Stimulated activated CD4-positive, alpha-beta T cell treated with anti-CD3 and anti-CD28 coated beads, Interleukin-1b, Interleukin-23, amount 100 ng/mL, for 24 hours (primary cell): ENCODE measurements at places on chromosomes 4 and X.

DNA sequence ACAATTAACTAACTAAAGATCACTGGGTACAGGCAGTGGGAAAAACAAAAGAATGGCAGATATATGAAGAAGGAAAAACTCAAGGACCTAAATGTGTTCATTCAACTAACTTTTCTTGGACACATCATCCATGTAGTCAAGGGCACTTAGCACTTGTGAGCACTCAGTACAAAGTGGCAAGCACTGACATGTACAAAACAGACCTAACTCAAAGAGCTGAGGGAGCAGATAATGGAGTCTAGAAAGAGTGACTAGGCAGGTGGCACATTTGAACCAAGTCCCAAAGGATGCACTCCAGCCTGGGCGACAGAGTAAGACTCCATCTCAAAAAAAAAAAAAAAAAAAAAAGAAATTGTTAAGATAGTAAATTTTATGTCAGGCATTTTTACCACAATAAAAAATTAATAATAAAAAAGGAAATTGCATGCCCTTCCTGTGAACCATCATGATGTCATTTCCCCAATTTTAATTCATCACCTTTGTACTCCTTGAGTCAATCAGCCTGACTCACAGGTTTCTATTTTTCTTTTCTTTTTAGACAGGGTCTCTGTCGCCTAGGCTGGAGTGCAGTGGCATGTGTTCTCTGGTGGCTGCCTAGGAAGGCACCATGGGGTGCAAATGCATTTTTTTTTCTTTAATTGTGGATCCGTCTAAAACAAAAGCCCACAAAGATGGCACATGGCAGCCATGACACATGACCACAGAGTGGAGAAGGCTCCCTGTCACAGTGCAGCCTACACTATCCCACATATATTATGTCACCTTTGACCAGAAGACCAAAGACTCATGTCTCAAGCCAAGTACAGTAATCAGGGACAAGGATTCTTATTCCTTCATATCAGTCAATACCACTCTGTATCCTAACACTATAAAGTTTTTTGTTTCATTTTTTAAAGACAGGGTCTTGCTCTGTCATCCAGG lies 91.9 kb downstream of the CHST7 start:
- DNase-seq = no peak

DNA sequence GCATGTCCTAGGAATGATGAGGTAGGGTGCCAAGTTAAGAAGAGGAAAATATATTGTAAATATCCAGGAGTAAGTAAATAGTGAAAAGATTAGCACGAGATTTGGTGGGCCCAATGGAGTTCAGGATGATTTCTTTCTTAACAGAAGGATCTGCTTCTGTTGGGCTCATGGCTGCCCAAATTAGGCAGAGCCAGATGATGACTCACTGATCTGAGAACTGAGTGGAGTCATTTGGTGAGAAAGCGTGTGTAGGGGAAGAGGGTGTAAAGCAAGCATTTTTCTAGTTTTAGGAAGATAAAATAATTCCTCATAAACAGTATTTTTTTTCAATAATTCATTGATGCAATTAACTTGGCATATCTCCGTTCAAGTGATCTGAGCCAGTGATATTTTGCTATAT lies 1.6 kb downstream of the TBX22 start:
- no peak for DNase-seq

GRCh38 chr4:16125571-16126445 lies 42.0 kb upstream of the PROM1 start:
- no peak for DNase-seq

- DNase-seq = no peak
Observed at GRCh38 chr4:99076292-99076976, 12.2 kb downstream of the ADH5 start.

- no peak for DNase-seq
Observed at GRCh38 chr4:155419266-155419665, 42.5 kb upstream of the MAP9 start.

- no peak for DNase-seq
Observed at GRCh38 chr4:6901669-6902317, 7.8 kb upstream of the TBC1D14 start.

- DNase-seq = peak; percentile 67
Observed at GRCh38 chr4:108166441-108167315, 2.1 kb downstream of the LEF1 start.

- no peak for DNase-seq
Observed at GRCh38 chrX:153968754-153969124, 2.9 kb downstream of the HCFC1 start.

GRCh38 chr4:25043548-25043947 lies 12.8 kb upstream of the LGI2 start:
- DNase-seq = no peak

DNA sequence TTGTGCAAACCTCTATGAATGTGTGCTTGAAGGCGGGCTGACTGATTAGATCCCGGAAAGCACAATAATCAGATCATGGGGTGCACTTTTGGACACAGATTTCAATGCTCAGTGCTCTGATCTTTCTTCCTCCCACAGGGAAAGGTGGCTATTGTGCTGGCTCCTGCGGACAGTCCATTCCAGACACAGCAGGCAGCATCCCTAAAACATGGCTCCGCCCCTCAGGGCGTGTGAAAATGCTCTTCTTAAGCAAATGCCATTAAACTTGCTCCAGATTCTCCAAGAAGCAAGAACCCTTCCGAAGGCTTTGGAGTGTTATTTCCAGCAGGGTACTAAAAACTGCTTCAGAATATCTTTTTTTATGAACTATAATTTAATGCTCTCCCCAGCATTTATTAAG lies 100.0 kb downstream of the SLC2A9 start:
- no peak for DNase-seq

- DNase-seq = no peak
Observed at GRCh38 chr4:17869327-17869726, 58.5 kb downstream of the NCAPG start.

DNA sequence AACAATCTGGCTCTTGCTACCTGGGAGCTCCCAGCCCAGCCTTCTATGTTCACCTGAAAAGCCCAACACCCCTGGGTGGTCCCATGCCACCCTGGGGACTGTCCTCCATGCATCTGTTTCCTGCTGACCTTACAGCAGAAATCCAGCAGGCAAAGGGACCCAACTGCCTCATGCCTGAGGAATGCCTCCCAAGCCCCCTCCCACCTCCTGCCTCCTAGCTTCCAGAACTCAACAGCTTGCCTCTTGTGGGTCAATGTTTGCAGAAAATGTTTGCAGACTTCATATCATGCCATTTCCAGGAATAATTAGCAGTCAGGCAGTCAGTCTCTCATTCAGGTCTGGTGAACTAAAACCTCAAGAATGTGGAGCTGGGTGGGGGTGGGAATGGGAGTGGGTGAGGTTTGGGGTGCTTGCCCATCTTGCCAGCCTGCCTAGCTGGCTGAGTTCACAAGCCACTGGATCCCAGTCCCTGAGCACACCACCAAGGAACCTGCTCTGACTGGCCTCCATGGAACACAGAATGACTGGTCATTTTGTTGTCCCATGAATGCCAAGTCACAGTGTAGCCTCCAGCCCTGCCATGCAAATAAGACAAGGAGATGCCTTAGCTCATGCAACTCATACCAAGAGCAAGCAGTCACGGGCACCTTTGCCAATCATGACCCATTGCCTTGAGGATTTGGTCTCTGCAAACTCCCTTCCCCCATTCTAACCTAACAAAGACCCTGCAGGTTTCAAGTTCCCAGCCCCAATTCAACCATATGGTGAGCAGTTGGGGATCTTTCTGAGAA lies 12.1 kb upstream of the PLAC1 start:
- DNase-seq = no peak

- no peak for DNase-seq
Observed at GRCh38 chr4:119659576-119659975, 31.0 kb upstream of the PDE5A start.

GRCh38 chr4:110472583-110473329 lies 3.2 kb upstream of the ENPEP start:
- DNase-seq = no peak

- DNase-seq = no peak
Observed at GRCh38 chr4:70399319-70399718, 1.6 kb downstream of the OPRPN start.

GRCh38 chrX:12843668-12844279 lies 23.1 kb upstream of the TLR7 start:
- no peak for DNase-seq

GRCh38 chr4:182203872-182204411 lies 39.3 kb upstream of the TENM3 start:
- no peak for DNase-seq

- no peak for DNase-seq
Observed at GRCh38 chr4:150625033-150625432, 43.1 kb downstream of the MAB21L2 start.

GRCh38 chr4:11814758-11815157 lies 386.1 kb upstream of the HS3ST1 start:
- DNase-seq = no peak

- no peak for DNase-seq
Observed at GRCh38 chr4:176817204-176817603, 24.5 kb upstream of the VEGFC start.

- DNase-seq = no peak
Observed at GRCh38 chr4:147991543-147992283, 259.8 kb downstream of the ARHGAP10 start.

DNA sequence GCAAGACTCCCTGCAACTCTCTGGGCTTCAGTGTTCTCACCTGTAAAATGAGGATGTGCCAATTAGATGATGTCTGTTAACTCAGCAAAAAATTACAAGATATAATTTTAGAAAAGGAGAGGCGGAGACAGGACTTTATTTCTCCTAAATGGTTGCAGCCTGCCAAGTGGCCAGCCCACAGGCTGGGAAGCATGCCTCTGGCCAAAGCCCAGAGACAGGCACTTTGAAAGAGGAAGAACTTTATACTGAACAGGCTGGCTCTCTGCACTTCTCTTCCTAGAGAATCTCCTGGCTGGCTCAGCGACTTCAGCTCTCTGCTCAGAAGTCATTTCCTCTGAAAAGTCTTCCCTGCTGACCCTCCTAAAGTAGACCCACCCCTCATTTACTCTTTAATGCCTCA lies 3.7 kb downstream of the PRDM5 start:
- DNase-seq = no peak

DNA sequence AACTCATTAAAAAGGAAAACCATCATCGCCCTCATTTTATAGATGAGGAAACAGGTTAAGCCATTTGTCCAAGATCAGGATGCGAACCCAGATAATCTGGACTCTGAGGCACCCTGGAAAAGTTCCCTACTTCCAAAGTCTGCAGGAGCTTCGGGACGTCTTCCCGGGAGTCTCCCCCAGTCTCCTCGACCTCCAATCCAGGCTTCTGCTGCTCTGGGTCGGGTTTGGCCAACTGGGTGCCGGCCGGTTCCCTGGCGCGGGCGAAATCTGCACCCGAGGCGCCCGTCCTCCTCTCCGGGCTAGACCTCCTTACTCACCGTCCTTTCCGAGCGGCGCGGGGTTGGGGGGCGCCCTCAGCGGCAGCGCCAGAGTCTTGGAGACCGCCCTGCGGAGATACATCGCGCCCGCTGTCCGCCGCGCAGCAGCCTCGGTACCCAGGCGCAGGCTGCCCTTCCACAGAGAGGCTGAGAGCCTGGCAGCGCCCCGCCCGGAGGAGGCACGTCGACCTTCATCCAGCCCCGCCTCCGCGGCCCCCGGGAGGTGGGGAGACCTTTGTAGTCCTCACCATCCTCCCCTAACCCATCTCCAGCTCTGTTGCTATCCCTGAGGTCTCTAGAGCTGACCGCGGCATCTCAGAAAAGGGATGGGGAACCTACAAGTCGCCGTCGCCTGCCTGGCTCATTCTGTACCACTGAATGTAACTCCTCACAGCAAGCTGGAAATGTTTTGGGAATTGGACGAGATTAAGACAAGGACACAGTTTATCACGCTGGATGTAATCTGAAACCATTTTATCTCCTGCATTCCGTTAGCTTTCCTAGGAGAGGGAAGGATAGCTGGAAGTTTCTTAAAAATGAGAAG lies at the start of gene MGARP:
TSS of gene MGARP (minus strand) at position 466 of the 861 bp plus-strand sequence. CDS start at position 399, 67 bp downstream.
- DNase-seq = no peak

- DNase-seq = no peak
Observed at GRCh38 chrX:77076896-77077295, 370.3 kb upstream of the FGF16 start.

DNA sequence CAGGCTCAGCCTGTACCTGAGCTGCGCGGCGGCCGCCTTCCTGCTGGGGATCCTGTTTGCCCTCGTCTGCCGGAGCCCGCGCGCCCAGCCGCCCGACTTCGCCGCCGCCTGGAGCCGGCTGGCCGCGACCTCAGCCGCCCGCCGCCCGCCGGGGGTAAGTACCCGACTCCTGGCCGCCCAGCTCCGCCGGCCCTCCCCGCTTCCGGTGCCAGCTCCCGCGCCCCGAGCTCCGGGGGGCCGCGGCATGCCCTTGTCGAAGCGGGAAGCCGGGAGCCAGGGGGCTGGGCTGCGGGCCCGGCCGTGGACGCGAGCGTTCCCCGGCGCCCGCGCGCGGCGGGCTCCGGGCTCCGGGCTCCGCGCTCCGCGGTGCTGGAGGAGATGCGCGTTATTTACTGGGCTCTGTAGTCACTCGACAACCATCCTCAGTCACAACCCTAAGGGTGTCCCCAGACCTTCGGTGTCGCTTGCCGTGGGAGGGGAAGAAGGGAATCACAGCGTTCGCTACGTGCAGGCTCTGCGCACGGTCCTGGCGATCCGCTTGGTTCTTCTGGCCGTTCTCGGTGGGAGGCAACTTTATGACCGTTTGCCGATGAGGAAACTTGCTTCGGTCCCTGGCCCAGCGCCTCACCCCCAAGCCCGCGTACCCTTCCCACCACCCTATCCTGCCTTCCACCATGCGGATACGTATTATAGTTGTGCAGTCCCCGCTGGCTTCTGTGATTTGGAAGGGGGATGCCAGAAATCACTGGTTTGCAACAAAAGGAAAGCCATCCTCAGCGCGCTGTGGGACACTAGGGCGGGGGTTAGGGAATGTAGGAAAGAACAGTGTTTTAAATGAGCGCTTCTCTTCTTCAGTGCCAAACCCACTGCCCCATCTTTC lies 944 bp downstream of the SNX25 start:
- DNase-seq = no peak

DNA sequence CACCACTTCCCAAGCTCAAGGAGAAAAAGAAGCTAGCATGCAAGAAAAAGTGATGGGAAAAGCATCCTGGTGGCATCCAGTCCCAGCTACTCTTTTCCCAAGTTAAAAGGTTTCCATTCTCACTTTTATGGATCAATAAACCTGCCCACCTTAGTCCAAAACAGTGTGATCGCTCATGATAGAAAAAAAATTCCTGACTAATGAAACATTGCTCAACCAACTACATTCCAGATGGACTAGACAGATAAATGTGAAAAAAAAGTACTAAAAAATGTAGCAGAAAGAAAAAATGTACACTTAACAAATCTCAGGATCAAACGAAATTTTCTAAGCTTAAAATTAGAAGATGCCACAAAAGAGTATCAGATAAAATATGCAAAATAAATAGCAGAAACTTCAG lies 312.2 kb downstream of the TMA16 start:
- no peak for DNase-seq

DNA sequence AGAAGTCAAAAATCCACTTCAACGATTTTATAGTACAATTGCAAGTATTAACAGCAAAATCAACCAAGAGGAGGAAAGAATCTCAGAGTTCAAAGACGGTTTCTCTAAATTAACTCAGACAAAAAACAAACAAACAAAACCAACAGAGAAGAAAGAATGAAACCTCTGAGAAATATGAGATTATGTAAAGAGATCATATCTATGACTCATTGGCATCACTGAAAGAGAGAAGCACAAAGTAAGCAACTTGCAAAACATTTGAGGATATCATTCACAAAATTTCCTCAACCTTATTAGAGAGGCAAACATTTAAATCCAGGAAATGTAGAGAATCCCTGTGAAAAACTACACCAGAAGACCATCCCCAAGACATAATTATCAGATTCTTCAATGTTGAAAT lies 370.4 kb downstream of the INPP4B start:
- DNase-seq = no peak
